NCI-H1105 (cell line): ENCODE measurements at places on chromosomes 1 and 21.

DNA sequence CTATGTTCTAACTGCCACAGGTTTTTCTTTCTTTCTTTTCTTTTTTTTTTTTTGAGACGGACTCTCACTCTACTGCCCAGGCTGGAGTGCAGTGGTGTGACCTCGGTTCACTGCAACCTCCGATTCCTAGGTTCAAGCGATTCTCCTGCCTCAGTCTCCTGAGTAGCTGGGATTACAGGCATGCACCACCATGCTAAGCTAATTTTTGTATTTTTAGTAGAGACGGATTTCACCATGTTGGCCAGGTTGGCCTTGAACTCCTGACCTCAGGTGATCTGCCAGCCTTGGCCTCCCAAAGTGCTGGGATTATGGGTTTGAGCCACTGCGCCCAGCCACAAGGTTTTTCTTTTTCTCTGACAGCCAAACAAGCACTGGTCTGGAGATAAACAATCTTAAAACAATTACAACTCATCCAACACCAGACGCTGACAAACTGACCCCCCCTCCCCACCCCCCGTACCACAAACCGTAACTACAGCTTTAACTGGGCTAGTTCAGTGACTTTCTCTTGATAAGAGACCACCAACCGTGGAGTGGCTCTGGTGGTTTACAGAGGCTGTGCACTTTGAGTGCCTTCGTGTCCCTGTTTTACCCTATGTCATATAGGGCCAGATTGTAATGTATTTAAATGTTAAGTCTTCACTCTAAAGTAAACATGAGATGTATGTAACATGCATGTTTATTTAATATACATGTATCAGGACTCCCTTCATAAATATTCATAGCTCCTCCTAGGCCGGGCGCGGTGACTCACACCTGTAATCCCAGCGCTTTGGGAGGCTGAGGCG is 19.5 kb upstream of the PUM1 start:
- DNase-seq: no peak

DNA sequence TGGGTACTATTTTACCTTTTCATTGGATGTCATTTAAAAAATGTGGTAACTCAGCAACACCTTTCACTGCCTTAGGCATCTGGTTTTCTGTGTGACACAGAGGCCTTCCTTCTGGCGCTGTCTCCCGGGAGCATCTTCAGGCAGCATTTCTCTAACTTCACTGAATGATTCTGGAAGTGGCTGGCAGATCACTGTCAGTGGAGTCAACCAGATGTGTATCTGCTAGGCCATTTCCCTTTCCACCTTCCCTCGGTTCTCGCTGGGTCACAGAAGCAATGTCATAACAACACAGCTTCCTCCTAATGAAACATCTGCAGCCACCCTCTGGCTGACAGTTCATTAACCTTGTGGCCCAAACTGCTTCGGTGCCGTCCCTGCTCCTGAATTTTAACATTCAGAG is 137.8 kb downstream of the KIF26B start:
- DNase-seq: no peak

DNA sequence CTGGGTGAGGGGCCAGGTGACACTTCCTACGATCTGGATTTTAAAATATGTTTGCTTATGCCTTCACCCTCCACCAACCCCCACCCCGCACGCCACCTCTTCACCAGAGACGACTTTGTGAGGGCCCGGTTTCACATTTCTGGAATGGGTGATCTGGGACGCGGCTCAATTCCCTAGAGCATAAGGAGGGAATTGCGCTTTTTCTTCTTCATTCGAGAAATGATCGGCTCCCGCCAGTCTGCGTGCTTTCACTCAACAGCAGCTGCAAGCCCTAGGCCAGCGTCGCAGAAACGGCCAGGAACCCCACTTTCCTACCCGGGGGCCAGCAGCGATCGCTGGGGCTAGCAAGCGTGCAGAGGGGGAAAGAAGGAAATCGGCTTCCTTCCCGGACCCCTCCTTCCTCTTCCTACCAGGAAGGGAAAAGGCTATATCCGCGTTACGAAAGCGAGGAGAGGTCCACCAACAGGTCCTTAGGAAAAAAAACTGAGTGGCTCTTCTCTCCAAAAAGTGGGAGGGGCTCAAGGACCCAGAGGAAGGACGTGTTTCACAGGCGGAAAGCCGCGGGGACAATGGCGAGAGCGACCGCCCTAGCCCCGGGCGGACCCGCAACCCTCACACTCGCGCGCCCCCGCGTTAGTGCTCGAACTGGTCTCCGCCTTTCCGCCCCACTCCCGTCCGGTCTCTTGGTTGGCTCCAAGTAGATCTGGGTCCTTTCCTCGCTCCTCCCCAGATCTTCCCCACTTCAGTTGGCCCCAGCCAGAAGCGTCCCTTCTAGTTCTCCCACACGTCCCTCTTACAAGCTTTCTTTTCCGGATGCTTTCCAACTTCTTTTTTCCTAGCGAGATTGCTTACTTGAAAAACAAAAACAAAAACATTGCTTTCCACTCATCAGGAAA is 1.1 kb upstream of the ADAMTS1 start:
- DNase-seq: no peak

DNA sequence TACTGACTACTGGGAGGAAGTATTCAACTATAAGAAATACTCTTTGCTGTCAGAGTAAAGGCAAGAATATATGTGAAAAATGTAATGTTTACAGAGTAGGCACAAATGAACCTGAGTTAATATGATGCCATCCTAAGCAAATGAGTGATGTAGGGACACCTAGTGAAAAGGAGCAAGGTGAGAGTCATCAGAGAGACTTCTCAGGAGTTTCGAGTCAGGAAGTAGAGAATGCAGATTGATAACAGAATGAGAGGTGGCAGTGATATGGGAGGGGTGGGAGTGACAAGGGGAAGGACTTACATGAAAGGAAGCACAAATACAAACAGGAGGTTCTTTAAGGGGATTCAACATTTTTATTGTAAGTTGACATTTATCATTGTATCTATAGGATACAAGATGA is 10.2 kb downstream of the PRCC start:
- DNase-seq: no peak

DNA sequence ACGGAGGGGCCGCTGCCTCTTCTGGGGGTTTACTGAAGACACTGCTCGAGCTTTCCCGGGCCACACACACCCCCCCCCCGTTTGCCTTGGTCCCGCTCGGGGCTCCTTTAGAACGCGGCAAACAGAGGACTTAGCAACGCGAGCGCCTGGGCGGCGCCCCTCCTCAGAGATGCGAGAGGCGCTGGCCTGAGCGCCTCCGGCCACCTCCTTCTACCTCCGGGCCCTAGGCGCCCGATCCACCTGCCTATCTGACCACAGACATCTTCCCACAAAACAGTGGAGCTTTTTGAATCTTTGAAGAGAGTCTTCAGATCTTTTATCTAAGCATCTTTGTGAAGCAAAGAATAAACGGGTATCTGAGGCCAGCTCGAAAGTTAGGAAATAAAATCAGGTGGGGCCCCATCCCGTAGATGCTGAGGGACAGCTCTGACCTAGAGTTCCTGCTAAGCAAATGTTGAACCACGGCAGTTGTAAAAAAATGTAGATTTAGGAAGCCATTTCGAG is 436 bp upstream of the TTLL7 start:
- peak; percentile 95 for DNase-seq

GRCh38 chr1:51280321-51280978 is 44.4 kb downstream of the RNF11 start:
- no peak for DNase-seq

GRCh38 chr1:46300673-46301405 is 2.6 kb downstream of the LRRC41 start:
- DNase-seq: no peak

DNA sequence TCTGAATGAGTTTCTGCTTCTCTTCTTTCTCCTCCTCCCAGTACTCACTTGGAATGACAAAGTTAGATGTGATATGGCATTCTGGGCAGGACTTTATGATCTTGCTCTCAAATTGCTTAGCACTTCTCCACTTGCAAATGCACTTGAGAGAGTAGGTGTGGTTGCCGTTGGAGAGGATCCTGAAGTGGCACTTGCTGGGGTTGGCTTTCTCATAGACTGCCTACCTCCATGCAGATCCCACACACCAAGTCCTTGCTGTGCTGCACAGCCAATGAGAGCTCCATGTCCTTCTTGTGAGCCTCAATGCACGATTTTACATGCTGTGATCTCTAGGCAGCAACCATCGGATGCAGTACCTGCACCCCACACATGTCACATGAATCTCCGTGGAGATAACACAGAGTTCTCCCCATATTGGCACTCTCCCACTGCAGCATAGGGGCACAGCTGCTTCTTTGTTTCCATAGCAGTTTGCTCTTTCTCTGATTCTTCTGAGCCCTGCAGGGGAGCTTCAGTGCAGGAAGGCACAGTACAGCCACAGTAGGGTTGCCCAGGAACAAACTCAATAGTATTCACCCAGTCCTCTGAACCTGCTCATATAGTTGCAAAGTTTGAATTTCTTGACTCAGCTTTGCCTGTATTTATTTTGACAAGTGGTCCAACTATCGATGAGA is 45.2 kb downstream of the ZNF691 start:
- DNase-seq: no peak
